ENCODE measurements at places on chromosomes 11 and 22.

GRCh38 chr22:46512039-46512370, 25.4 kb downstream of the CELSR1 start:
- DNase-seq: no peak

GRCh38 chr11:116696381-116696941, 76.3 kb downstream of the BUD13 start:
- DNase-seq: no peak

- no peak for DNase-seq
These were observed 485.9 kb downstream of the JRKL start for GRCh38 chr11:96875712-96876111.

DNA sequence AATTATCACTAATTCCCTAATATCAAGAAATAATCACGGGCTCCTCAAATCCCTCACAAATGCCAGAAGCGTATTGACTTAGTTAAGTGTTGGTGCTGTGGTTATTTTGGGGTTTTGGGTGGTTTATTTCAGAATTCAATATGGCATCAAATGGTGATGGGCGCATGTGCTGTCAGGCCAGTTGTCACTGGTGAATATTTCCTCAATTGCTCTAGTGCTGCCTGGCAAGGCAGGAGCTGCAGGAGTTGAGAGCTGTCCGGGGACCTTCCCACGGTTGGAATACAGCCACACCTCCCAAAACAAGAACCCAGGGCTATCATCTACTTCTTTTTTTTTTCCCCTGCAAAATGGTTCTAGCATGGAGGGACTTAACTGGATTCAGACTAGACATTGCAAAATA, 10.3 kb downstream of the IGLL5 start:
- DNase-seq: no peak

- DNase-seq: no peak
These were observed 104.3 kb upstream of the CEP126 start for GRCh38 chr11:101810546-101810945.

- no peak for DNase-seq
These were observed 13.8 kb upstream of the AIFM3 start for GRCh38 chr22:20953342-20953608.

GRCh38 chr11:59206635-59207034, 6.1 kb downstream of the MPEG1 start:
- DNase-seq: no peak

- no peak for DNase-seq
These were observed 1.5 kb downstream of the DBX1 start for GRCh38 chr11:20158597-20159257.

- DNase-seq: no peak
These were observed 36.3 kb downstream of the PDE2A start for GRCh38 chr11:72637926-72638325.

- no peak for DNase-seq
These were observed 103.9 kb downstream of the GGTLC2 start for GRCh38 chr22:22748297-22748743.

DNA sequence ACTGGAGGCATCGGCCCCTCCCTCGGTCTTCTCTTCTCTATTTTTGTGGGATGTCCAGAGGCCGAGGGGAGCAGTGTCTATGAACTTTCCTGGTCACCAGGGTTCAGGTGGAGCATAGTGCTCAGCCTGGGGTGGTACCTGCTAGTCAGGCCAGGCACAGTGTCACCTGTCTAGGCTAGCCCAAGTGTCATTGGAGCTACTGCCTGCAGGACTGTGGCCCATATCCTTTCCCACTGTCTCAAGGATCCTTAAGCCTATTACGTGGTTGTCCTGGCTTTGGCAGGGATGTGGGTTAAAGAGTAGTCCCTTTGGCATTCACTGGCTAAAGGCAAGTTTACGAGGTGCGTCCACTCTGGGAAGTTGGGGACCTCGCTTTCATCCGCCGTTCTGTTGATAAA, 9.3 kb downstream of the RBM14 start:
- DNase-seq: no peak

GRCh38 chr11:13535819-13536218, 40.0 kb upstream of the PTH start:
- DNase-seq: no peak

- DNase-seq: no peak
These were observed 27.0 kb upstream of the SLC5A1 start for GRCh38 chr22:32016081-32016480.

- DNase-seq: no peak
These were observed 19.9 kb upstream of the CLDN5 start for GRCh38 chr22:19543970-19544708.

GRCh38 chr22:48079505-48080290, 1317.2 kb downstream of the TBC1D22A start:
- DNase-seq: no peak

DNA sequence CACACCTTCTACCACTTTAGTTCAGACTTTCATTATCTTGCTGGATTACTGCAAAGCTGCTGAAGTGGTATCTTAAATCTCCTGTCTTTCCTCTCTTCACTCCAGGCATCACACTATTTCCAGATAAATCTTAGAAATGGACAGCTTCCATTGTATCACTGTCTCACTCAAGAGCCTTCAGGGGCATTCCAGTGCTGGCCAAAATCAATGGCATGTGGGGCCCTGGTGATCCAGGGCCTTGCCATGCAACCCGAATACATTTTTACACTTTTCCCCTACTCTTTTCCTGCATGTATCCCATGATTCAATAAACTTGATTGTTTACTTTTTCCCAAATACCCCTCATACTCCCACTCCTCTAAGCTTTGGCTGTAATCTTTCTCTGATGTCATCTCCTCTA, 39.4 kb upstream of the DEUP1 start:
- no peak for DNase-seq

GRCh38 chr11:134499990-134500389, 87.9 kb upstream of the B3GAT1 start:
- DNase-seq: no peak

DNA sequence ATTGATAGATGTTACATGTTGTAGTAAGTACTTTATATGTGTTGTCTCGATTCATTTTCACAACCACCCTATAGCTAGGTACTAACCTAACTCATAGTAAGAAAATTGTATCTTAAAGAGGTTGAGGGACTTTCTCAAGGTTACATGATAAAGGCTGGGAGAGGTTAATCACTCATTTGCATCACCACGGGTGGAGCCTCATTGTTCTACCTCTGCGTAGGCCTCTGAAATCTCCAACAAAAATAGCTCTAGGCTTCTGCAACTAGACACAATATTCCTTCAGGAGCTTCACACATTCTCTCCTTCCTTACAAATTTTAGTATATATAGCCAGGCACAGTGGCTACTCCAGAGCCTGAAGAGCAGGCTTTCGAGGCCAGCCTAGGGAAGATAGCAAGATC, 408.9 kb upstream of the ANO5 start:
- no peak for DNase-seq

DNA sequence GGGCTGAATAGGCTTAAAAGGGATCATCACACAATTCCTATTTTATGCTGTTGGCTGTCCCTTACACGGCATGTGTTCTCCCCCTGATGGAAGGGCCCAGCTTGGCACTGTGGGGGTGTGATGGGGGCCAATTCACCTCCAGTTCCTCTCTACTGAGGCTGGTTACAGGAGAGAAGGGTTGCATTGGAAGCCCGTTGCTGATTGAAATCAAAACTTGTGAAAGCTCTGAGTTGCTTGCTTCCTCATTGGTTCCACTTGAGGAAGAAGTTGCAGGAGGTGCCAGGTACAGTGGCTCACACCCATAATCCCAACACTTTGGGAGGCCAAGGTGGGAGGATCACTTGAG, 13.3 kb upstream of the PRG2 start:
- DNase-seq: no peak

DNA sequence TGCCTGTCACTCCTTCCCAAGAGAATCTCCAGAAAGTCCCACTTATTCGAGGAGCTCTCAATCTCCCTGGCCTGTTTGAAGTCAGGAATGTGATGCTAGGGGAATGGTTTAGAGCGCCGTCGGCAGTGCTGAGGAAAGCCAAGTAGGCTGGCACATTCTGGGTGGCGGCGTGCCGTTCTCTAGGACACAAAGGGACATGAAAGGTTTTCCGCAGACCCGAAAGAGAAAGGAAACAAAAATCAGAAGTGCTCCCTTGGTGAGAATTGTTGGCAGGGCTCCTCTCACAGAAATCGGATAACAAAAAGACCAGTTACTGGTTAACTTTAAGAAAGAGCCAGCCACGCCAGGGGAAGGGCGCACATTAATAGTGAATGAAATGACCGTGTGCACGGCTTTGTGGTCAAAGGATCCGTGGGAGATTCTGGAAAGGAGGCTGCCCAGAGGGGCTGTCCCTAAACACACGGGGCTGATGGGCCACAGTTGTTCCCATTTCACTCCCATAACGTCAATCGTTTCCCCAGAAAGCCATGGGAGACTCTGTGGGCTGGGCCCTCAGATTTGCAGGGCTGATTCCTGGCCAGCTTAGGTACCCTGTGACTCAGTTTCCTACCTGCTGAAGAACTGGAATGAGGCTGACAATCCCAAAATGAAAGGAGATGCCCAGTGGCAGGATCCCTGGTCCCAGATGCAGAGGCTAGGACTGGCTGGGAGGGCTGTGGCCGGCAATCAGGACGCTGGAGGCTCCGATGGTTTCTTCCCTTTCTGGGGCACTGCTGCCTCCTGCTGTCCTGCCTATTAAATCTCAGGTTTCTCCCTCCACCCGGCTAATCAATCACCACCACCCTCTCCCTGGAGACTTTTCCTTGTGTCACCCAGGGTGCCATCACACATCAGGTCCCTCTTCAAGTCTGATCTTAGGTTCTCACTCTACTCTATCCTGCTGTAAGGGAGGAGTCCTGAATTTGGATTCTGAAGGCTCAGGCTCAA, 82.3 kb downstream of the RCN1 start:
- DNase-seq: no peak
